ENCODE measurements at places on chromosomes 11 and 22.

- DNase-seq, result no peak
These were observed 24.6 kb downstream of the MS4A10 start for GRCh38 chr11:60809691-60810090.

- DNase-seq, result no peak
These were observed 6.7 kb upstream of the SCARF2 start for GRCh38 chr22:20444325-20444724.

DNA sequence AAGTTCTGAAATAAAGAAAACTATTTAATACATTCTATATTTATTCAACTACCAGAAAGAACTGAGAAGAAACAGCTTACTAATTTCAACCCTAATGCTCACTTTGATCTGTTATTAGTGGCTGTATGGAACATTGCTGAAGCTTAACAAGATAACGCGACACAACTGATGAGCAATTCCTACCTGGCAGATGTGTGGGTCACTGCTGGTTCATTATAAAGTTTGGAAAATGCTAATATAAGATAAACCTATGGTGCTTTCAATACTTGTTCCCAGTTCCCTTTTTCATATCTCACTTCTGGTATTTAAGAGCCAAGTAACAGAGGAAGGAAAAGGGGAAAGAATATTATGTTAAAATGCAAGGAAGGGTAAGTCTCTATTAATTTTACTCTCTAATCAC lies 10.5 kb downstream of the CTSC start:
- no peak for DNase-seq

DNA sequence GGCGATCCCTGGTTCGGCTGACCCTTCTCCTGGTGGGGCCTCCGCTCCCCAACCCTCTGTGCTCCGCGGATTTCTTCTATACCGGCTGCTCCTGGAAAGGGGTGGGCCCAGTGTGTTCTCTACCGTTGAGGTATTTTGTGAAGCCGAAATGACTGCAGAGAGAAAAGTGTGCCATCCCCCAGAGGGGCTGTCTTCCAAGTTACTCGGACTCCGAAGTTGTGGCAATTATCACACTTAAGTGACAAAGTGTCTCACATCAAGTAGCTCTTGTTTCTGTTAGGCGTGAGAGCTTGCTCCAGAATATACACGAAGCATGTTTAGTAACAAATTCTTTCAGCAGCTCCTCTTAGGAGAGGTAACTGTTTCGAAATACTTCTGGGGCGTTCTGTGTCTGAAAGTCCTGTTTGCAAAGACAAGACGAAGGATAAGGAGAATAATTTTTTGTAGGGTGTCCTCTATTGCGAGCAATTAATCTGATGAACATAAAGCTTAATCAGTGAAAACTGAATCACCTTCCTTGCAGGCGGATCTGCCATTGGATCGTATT lies 434 bp downstream of the XPNPEP3 start:
- DNase-seq, result no peak

- DNase-seq, result peak; percentile 48
These were observed 14.6 kb downstream of the MRGPRD start for GRCh38 chr11:68965901-68966853.

DNA sequence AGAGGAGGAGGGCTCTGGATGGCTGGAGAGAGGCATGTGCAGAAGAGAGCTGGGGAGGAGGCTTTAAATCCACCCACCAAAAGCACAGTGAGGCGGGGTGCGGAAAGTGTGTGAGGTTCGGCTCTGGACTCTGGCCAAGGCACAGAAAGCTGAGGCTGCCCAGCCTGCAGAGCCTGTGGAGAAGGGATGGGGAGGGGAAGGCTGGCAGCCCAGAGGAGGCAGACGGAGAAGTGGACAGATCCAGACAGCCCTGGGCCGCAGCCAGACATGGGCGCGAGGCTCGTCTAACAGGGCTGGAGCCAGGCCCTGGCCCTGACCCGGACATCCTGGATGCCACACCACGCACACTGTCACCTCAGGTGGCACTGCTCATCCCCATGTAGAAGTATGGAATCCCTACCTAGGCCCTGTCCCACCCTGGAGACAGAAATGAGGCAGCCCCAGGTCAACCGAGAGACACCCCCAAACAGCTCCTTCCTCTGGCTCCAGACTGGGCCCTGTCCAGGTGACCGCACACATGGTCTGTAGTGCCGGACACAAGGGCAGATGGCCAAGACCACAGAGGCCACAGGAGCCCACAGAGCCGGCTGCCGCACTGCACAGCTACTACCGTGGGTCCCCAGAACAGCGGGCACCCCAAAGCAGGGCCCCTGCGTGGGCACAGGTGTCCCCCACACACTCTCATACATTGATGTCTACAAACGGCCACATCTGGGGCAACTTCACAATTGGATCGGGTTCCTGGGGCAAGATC lies 16.6 kb upstream of the MOB2 start:
- no peak for DNase-seq

DNA sequence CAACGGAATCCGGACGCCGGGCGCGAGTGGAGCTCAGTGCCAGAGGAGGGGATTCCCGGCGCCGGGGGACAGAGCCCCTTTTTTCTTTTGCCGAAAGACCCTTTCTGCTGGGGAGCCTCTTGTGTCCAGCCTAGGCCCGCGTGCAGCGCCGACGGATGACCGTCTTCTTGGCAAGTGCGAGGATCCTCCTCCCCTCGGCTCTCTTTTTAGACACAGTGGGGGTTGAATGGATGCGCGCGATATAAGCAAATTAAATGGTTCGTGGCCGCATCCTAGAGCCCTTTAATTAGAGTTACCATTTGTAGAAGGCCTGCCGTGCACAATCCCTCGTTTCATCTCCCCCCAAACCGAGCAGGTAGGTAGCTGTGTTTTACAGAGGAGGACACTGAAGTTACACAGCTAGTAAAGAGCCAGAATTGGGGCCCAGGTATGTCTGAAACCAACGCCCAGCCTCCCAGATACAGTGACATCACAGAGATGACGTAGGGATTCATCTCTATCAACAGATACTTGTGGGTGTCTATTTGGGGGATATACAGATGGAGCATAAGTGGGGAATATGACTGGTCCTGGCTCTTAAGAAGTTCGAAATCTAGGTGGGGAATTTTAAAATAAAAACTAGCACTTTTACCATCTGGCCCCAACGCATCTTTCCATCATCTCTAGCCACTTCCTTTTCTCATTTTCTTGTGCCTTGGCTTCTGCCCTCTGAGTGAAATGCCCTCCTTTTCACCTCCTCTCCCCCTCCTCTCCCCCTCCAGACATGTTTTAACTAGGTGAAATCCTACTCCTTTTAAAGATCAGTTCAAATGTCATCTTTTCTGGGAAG lies 875 bp downstream of the TCP11L1 start:
- DNase-seq, result peak; percentile 56

GRCh38 chr11:17803754-17804334 lies 69.3 kb downstream of the KCNC1 start:
- no peak for DNase-seq

DNA sequence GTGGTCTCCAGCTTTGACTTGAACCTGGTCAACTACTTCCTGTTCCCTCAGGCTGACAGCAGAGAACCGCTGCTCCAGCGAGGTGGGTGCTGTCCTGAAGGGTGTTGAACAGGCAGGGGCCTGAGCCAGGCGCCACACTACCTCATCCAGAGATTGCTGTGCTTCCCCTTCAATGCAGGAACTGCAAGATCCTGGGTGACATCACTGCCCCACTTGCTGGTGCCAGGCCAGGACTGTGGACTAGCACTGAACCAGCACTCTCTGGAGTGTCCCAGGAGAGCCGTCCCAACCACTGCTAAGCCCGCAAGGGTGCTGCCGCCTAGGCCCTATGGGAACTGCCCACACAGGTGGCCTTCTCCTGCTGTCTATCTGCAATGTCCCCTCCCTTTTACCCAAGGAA lies 51.7 kb downstream of the GAB4 start:
- DNase-seq, result no peak

DNA sequence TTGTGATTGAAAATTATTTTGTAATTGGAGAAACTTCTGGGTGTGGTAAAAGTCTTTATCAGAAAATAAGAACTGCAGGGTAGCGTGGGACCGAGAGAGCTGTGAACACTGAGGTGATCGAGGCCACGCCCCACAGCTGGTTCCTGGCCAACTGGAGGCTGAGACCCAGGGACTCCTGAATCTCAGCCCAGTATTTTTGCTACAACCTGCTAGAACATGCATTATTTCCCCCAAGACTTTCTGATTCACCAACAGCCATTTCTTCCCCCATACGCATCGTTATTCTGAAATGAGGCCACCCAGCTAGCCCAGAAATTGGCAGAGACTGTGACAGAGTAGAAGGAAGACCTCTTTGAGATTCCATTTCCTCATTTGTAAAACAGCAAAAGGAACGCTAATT lies 3.4 kb upstream of the FGF19 start:
- DNase-seq, result no peak

GRCh38 chr11:57338142-57338541 lies at the start of gene P2RX3:
TSS of gene P2RX3 (plus strand) at chr11:57338352. CDS start at chr11:57338551, 199 bp downstream.
- no peak for DNase-seq

- peak; percentile 50 for DNase-seq
These were observed 19.3 kb downstream of the MTFP1 start for GRCh38 chr22:30444632-30445437.

- no peak for DNase-seq
These were observed 1.1 kb downstream of the JHY start for GRCh38 chr11:122883646-122883979.

DNA sequence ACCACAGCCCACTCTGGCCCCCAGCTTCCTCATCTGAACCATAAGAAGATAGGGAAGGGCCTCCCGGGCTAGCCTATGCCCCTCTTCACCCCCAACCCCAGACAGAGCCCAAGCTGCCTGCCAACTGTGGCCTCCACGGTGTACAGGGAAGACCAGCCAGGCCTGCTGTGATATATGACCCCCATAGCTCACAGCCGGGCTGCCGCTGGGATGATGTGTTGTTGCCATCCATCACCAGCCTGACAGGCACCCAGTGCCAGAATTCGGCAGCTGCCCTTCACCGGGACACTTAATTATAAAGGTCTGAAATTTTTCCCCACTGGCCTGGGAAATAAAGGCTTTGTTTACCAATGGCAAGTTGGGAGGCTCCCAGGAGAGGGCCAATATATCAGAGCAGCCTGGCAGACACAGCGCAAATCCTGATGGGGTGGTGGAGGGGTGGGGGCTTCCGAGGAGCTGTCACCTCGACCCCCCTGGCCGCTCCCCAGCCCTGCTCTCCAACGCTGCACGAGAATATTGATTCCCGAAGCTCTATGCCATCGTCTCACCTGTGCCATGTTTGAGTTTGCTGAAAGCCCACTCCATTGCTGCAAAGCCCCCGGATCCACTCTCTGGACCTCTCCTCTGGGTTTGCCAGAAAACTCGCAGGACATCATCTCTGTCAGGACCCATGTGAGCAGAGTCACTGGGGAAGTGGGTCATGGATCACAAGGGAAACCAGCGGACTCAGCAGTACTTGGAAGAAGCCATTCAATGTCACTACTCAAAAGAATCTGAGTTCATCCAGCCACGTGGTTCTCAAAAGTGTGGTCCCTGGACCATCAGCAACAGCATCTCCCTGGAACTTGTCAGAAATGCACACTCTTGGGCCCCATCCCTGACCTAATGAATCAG lies 296.9 kb downstream of the MN1 start:
- no peak for DNase-seq

GRCh38 chr11:67596753-67597300 lies 9.9 kb upstream of the NDUFV1 start:
- DNase-seq, result no peak

- no peak for DNase-seq
These were observed 13.5 kb downstream of the KCNC1 start for GRCh38 chr11:17748044-17748443.

All from CD4-positive, alpha-beta memory T cell (primary cell).